Ureter (tissue), 1 donor: ENCODE measurements at places on chromosomes 5 and 9. TPM values are rescaled to one million over a fixed set of nuclear protein-coding genes. Genes with fewer than 3 reads are reported as not detected.

DNA sequence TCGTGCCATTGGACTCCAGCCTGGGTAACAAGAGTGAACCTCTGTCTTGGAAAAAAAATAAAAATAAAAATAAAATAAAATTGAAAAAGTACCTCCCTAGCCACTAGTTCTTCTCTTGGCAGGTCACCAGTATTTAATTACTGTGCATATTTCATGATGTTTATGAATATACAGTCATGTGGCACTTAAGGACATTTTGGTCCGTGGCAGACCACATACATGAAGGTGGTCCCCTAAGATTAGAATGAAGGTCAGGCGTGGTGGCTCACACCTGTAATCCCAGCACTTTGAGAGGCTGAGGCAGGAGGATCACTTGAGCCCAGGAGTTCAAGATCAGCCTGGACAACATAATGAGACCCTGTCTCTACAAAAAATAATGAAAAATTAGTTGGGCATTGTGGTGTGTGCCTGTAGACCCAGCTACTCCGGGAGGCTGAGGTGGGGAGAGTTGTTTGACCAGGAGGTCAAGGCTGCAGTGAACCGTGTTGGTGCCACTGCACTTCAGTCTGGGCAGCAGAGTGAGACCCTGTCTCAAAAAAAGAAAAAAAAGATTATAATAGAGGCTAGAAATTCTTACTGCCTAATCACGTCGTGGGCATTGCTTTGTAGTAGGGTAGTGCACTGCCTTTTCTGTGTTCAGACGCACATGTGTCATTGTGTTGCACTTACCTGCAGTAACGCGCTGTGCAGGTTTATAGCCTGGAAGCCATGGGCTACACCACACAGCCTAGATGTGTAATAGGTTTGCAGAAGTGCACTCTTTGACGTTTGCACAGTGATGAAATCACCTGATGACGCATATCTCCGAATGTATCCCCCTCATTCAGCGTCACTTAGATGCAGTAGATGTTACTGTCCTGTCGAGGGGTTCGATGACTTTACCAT, 12.8 kb downstream of the EHMT1 start:
- DNase-seq = no peak

- no peak for DNase-seq
Measured at GRCh38 chr5:27242258-27242626, 203.9 kb upstream of the CDH9 start.

- DNase-seq = no peak
Measured at GRCh38 chr9:128482186-128482585, 22.3 kb upstream of the GLE1 start.

- DNase-seq = no peak
Measured at GRCh38 chr5:177575488-177575887, 16.5 kb upstream of the TMED9 start.

DNA sequence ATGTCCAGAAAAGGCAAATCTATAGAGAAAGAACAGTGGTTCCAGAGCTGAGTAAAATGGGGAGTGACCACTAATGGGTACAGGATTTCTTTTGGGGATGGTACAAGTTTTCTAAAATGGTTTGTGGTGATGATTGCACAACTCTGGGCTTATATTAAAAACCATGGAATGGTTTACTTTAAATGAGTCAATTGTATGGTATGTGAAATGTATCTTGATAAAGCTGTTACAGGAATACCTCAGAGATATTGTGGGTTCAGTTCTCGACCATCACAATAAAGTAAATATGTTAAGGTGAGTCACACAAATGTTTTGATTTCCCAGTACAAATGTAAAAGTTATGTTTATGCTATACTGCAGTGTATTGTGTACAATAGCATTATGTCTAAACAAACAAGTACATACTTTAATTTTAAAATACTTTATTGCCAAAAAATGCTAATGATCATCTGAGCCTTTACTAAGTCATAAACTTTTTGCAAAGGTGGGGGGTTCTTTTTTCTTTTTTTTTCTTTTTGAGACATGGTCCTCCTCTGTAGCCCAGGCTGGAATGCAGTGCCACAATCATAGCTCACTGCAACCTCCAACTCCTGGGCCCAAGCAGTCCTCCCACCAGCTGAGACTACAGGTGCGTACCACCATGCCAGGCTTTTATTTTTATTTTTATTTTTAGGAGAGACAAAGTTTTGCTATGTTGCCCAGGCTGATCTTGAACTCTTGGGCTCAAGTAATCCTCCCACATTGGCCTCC, 65.9 kb downstream of the SHOC1 start:
- DNase-seq = no peak

GRCh38 chr9:80561526-80561925, 989.8 kb downstream of the TLE4 start:
- DNase-seq = no peak

DNA sequence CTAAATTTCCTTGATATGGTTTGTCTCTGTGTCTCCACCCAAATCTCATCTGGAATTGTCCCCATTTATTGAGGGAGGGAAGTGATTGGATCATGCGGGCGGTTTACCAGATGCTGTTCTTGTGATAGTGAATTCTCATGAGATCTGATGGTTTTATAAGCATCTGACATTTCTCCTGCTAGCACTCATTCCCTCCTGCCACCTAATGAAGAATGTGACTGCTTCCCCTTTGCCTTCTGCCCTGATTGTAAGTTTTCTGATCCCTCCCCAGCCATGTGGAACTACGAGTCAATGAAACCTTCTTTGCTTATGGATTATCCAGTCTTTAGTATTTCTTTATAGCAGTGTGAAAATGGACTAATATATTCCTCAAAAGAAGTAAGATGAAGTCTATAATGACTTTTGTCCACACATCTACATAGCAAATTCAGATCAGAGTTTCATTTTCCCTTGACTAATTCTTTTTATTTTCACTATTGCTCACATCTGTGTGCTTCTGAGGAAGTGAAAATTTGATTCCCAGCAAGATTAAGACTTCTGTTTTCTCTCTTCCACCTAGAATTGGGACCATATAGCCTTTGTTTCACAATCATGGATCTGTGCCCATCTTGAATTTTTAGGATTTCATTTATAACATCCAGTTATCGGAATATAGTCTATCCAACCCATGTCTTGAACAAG, 393.5 kb downstream of the DMAC1 start:
- DNase-seq = no peak

- DNase-seq = no peak
Measured at GRCh38 chr5:142981475-142981874, 211.3 kb downstream of the ARHGAP26 start.

DNA sequence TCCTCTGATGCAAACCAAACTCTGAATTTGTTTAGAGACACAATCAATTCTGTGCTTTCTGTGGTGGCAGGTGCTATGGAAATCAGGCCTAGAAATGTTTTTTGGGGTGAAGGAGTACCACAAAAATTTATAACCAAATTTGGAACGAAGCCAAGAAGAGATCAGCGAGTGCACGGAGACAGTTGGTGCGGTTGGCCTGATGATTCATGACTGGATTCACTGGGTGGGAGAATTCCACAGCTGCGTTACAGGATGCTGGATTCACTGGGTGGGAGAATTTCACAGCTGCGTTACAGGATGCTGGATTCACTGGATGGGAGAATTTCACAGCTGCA, 135.6 kb upstream of the IRX4 start:
- no peak for DNase-seq

DNA sequence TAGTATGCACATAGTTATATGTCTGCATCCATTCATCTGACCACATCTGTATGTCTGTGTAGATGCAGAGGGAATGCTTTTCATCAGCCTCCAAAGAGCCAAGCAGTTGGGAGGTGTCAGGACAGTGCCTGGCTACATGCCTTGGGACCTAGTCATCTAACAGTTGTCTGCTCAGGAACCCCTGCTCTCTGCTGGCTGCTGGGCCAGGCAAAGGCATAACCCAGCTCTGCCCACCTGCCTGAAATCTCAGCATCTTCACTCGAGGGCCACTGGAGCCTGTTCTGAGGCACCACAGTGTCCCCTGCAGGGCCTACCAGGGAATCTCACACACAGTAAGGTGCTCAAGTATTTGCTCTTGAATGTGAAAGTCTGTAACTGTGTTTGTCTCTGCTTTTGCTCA, 3.7 kb downstream of the C9orf50 start:
- no peak for DNase-seq

DNA sequence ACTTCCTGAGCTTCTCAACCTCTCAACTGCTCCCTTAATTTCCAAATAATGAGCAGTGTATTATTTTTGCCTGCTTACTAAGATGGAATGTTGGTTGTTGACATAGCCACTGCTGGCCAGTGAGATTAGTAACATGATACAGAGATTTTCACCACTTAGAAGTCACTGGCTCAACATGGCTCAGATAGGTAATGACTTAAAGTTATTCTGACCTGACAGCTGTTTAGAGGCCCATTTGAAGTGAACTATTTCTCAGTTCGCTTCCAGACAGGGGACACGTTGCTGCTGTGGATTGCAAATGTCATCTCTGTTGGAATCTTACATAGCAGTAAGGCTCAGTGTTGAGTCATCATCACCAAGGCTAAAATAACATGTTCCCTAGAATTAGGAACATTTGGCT, 490.2 kb downstream of the TLE4 start:
- DNase-seq = no peak

- DNase-seq = peak; percentile 28
Measured at GRCh38 chr9:122004589-122004988, 88.5 kb downstream of the TTLL11 start.

- DNase-seq = no peak
Measured at GRCh38 chr9:18543406-18544192, 69.6 kb downstream of the ADAMTSL1 start.

- no peak for DNase-seq
Measured at GRCh38 chr9:77585335-77585786, 62.8 kb downstream of the GNA14 start.

DNA sequence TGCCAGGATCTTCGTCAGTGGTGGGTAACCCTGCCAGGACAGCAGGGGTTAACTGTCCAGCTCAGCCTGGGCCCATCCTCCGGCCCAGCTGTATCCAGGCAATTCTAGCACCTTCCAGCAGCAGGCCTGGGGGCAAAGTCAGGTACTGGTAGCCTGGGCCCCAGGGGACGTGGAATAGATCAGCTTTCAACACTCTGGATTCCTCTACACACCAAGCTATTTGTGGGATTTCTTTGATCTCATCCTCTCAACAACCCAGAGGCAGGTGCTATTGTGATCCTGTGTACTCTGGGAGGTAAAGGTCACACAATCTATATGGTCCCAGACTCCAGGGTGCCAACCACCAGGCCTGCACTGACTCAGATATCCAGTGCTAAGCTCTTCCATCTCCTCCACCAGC, 8.7 kb upstream of the SPOUT1 start:
- no peak for DNase-seq

DNA sequence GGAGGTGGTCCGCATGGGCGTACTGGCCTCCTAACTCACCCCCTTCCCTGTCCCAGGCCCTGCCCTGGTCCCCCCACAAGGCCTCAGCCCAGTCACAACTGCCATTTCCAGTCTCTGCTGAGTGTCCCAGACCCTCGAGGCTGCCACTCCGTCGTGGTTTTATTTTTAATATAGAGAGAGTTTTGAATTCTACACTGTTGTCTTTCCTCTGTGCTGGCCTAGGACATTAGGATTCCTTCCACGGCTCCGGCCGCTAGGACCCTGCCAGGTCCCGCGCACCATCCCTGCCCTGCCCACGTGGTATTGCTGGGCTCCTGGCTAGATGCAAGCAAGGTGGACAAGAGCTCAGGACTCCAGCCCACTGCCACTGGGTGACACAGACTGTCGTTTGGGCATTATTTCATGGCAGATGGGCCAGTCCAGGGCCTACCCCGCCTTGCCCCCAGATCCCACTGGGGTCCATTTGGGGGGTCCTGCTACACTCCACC, 53.3 kb downstream of the SAR1B start:
- no peak for DNase-seq

- DNase-seq = peak; percentile 31
Measured at GRCh38 chr9:135045264-135045927, 42.1 kb upstream of the OLFM1 start.

- no peak for DNase-seq
Measured at GRCh38 chr9:75041041-75041440, 12.9 kb upstream of the CARNMT1 start.

- no peak for DNase-seq
Measured at GRCh38 chr5:112205846-112206245, 213.2 kb downstream of the EPB41L4A start.

DNA sequence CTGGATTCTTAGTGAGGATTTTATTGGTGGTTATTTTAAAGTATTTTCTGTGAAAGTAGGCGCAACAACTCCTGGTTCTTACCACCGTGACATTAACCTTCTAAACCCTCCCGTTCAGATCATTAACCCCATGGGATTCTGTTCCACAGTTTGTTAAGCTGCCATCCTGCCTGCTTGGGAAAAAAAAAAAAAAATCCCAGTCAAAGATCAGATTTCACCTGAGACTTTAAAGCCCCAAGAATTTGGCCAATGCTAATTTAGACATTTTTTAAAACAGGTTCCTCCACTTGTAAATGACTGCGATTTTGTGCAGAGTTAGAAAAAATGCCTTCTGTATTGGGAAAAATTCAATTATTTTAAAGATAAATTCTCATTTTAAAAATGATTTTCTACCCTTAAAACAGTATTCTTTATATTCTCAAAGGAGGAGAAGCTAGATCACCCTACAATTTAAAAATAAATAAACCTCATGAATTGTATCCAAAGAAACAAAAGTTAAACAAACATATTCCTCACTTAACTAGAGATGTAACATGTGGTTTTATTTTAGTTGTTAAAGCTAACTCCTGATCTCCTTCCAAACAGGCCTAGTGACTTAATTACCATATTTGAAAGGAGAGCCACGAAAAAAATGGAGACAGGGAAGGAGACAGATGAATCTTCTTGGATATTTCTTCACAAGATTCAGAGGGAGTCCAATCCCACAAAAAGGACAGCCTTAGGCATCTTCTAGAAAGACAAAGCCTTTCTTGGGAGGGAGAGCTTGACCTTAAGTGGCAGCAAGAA, 93.1 kb upstream of the IFNK start:
- DNase-seq = no peak

- DNase-seq = no peak
Measured at GRCh38 chr5:142182840-142183239, 74.3 kb downstream of the NDFIP1 start.

GRCh38 chr5:13648822-13649221, 295.7 kb downstream of the DNAH5 start:
- no peak for DNase-seq

- no peak for DNase-seq
Measured at GRCh38 chr9:114157516-114158176, 2.3 kb downstream of the COL27A1 start.

DNA sequence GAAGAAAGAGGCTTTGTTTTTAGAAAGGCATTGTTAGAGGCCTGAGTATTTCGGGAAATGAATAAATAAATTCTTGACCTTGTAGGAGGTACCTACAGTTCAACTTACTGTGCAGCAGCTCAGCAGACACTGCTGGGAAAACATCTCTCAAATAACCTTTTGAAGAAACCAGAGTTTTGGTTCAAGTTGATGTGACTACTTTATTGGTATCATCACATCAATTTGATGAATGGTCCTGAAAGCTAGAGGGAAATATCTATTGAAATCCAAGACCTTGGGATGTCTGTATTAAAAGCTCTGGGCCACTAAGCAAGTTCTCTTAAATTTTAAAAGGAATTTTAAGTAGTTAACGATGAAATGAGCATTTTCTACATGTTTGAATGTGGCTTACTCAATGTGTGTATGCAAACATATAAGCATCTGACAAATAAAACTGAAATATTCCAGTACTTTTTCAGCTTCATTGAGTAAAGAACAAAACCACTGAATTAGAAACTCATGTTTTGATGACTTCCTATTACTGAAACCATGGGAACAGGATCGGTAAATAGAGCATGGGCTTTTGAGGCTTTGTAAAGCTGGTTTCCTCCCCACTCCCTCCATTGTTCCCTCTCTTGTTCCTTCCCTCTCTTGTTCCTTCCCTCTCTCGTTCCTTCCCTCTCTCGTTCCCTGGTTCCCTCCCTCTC, 36.7 kb downstream of the SLC27A6 start:
- DNase-seq = no peak

The PRDM9 gene
- total RNA-seq = not detected

The SLC34A1 gene
- total RNA-seq = not detected

The TTC23L gene
- 2.8 TPM for total RNA-seq

The TSLP gene
- total RNA-seq = 2.0 TPM

The SPATA31D4 gene
- total RNA-seq = not detected

The DPM2 gene
- total RNA-seq = 41.1 TPM
